Kidney (tissue), 22 donors: ENCODE measurements at places on chromosomes 2 and 18. TPM values are rescaled to one million over a fixed set of nuclear protein-coding genes. Genes with fewer than 3 reads are reported as not detected.

- no peaks in the 10 kb centered on the region for H3K4me1 ChIP-seq
- no peaks in the 10 kb centered on the region for H3K36me3 ChIP-seq
- DNase-seq, result no peak
Observed at GRCh38 chr18:6613581-6613980, 115.9 kb upstream of the ARHGAP28 start.

DNA sequence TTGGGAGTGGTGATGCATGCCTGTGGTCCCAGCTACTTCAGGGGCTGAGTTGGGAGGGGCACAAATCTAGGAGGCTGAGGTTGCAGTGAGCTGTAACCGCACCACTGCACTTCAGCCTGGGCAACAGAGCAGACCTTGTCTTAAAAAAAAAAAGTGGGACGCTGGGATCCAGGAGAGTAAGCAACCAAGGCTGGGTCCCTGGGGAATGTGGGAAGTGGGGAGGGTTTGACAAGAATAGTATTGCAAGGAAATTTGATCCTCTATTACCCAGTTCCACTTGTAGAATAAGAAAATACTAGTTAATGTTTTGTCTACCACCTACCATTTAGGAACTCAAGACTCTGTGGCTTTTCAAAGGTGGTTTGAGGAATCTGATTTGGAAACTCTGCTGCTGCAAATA lies 21.1 kb upstream of the DYTN start:
- no peaks in the 10 kb centered on the region for H3K36me3 ChIP-seq
- no peak overlapping the region for H3K4me3 ChIP-seq
- DNase-seq, result peak; percentile 48
- no peak overlapping the region for H3K27ac ChIP-seq
- H3K4me1 ChIP-seq, result no peaks in the 10 kb centered on the region

DNA sequence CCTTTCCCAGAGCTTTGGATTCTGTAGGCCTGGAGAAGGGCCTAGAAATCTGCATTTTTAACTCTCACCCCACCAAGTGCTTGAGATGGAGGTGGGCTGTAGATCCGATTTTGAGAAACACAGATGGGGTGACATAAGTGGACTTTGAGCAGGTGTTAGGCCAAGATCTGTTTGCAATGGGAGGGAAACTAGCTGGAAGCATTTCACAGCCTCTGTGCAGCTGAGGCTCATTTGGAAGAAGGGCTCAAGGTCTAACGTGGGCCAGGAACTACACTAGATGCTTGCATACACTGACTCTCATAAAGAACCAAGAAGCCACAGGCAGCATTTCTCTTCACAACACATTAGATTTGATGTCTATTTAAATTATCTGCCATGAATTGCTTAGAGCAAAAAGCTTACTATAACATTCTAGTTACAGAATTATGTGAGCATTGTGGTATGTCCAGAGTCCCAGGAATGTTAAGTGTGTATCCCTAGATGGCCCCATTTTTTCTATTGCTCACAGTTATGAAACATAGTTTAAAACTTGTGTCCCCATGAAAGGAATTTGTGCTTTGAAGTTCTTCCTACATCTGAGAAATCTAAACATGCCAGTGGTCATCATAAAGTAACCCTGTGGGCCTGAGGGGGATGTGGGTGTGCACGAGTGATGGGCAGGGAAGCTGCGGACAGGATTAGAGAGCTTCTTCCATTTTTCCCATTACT lies 77.2 kb downstream of the CD28 start:
- no peaks in the 10 kb centered on the region for H3K27me3 ChIP-seq
- H3K4me1 ChIP-seq, result no peaks in the 10 kb centered on the region
- no peaks in the 10 kb centered on the region for H3K36me3 ChIP-seq
- no peak overlapping the region for H3K27ac ChIP-seq

DNA sequence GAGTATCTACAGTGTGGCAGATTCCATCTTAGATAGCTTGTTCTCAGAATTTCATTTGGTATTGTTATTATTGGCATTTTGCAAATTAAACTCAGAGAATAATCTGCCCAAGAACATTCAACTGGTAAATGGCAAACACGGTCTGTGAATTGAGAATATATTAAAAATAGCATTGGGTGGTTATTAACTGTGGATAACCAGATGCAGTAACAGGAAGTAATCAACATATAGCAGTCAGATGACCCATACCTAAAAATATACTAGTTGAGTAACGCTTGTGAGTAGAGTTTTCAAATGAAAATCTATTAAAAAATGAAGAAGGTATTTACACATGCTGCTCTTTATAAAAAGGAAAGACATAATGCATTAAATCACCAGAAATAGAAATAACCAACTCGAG lies 129.5 kb downstream of the ZNF804A start:
- H3K4me3 ChIP-seq, result no peak overlapping the region
- no peak overlapping the region for H3K27ac ChIP-seq
- H3K27me3 ChIP-seq, result no peaks in the 10 kb centered on the region
- no peaks in the 10 kb centered on the region for H3K4me1 ChIP-seq
- DNase-seq, result no peak

DNA sequence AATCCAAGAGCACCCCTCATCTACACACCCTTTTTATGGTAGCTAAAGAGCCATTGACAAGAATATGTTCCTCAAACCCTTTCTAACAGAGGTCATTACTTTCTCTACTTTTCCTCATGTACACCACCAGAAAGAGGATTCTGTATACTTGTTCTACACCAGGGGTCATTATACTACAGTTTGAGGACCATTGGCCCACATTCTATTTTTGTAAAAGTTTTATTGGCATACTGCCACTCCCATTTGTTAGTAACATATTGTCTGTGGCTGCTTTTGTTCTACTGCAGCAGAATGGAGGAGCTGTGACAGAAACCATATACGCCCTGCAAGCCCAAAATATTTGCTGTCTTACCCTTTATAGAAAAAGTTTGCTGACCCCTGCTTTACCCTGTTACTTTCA lies 14.3 kb downstream of the HTR2B start:
- no peak overlapping the region for H3K27ac ChIP-seq
- H3K27me3 ChIP-seq, result no peaks in the 10 kb centered on the region
- H3K36me3 ChIP-seq, result peaks cover 8% of the 10 kb centered on the region
- DNase-seq, result no peak
- peaks cover 5% of the 10 kb centered on the region for H3K4me1 ChIP-seq

- H3K4me3 ChIP-seq, result no peak overlapping the region
- no peaks in the 10 kb centered on the region for H3K4me1 ChIP-seq
- no peaks in the 10 kb centered on the region for H3K27me3 ChIP-seq
Observed at GRCh38 chr2:27155069-27155520, 6.3 kb downstream of the TCF23 start.

- DNase-seq, result peak; percentile 64
- peaks cover 5% of the 10 kb centered on the region for H3K4me1 ChIP-seq
- no peak overlapping the region for H3K4me3 ChIP-seq
- no peaks in the 10 kb centered on the region for H3K36me3 ChIP-seq
- no peaks in the 10 kb centered on the region for H3K27me3 ChIP-seq
- H3K27ac ChIP-seq, result no peak overlapping the region
Observed at GRCh38 chr2:98911126-98911375, 25.0 kb downstream of the CRACDL start.

DNA sequence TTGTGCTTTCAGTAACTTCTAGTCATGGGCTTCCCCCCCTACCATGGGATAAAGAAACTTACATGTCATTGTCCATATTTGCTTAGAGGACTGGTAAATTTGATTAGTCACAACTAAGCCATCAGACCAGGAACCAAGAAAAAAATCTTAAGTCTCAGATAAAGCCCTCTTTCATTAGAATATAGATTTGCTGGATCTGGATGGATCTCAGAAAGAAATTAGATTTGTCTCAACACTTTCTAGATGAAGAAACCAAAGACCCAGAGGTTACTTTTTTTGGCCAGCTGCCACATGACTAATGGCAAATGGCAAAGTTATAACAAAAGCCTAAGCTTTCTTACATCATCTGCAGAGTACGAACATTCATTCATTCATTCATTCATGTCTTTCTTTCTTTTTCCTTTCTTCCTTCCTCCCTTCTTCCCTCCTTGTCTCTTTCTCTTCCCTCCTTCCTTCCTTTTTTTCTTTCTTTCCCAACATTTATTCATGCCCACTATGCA lies 60.2 kb downstream of the CDCA7 start:
- H3K36me3 ChIP-seq, result no peaks in the 10 kb centered on the region
- no peaks in the 10 kb centered on the region for H3K4me1 ChIP-seq
- H3K4me3 ChIP-seq, result no peak overlapping the region
- DNase-seq, result peak; percentile 35
- no peaks in the 10 kb centered on the region for H3K27me3 ChIP-seq
- no peak overlapping the region for H3K27ac ChIP-seq

DNA sequence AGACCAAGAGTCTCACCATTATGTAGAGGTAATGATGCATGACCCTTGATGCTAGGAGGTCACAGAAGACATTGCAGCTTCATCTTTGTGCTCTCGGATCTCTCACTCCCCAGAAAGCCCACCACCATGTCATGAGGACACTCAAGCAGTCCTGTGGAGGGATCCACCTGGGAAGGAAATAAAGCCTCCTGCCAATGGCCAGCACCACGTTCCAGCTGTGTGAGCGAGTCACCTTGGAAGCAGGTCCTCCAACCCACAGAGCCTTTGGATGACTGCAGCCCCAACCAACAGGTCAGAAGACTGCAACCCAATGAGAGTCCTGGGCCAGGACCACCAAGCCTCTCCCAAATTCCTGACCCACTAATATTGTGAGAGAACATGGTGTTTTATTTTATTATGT lies 38.4 kb downstream of the CYP26B1 start:
- no peak for DNase-seq
- no peak overlapping the region for H3K4me3 ChIP-seq
- H3K36me3 ChIP-seq, result no peaks in the 10 kb centered on the region
- H3K27ac ChIP-seq, result no peak overlapping the region
- no peaks in the 10 kb centered on the region for H3K4me1 ChIP-seq

GRCh38 chr2:148900350-148900837 lies 25.4 kb downstream of the KIF5C start:
- H3K27me3 ChIP-seq, result no peaks in the 10 kb centered on the region
- H3K4me3 ChIP-seq, result no peak overlapping the region
- no peaks in the 10 kb centered on the region for H3K4me1 ChIP-seq
- no peaks in the 10 kb centered on the region for H3K36me3 ChIP-seq

GRCh38 chr2:148817210-148817708 lies 57.8 kb upstream of the KIF5C start:
- no peaks in the 10 kb centered on the region for H3K27me3 ChIP-seq
- DNase-seq, result peak; percentile 34
- no peaks in the 10 kb centered on the region for H3K4me1 ChIP-seq
- H3K27ac ChIP-seq, result peak overlapping the region; percentile 17

DNA sequence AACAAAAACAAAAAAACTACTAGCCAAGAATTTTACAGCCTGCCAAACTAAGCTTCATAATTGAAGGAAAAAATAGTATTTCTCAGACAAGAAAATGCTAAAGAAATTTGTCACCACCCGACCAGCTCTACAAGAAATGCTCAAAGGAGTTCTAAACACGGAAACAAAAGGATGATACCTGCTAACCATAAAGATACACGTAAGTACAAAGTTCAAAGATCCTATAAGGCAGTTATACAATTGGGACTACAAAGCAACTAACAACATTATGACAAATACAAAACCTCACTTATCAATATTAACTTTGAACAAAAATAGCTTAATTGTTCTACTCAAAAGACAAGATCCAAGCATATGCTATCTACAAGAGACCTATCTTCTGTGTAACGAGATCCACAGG lies 64.6 kb downstream of the TRAPPC8 start:
- H3K36me3 ChIP-seq, result peaks cover 14% of the 10 kb centered on the region
- H3K4me1 ChIP-seq, result no peaks in the 10 kb centered on the region

GRCh38 chr2:224263571-224264043 lies 138.3 kb downstream of the FAM124B start:
- DNase-seq, result no peak
- H3K27me3 ChIP-seq, result no peaks in the 10 kb centered on the region
- no peaks in the 10 kb centered on the region for H3K4me1 ChIP-seq
- H3K4me3 ChIP-seq, result no peak overlapping the region
- no peaks in the 10 kb centered on the region for H3K36me3 ChIP-seq

SH3YL1 gene
- total RNA-seq, result 57.3 TPM

RIT2 gene
- not detected for total RNA-seq

ZNF892 gene
- total RNA-seq, result 6.2 TPM

BBS5 gene
- total RNA-seq, result 13.5 TPM

MOCOS gene
- 5.8 TPM for total RNA-seq

ARHGEF33 gene
- total RNA-seq, result 2.3 TPM
